ENCODE measurements at places on chromosomes 7 and 10. TPM values are rescaled to one million over a fixed set of nuclear protein-coding genes. Genes with fewer than 3 reads are reported as not detected.

Gene AGAP6
- 2.4 TPM for total RNA-seq

Gene PCDH15
- not detected for total RNA-seq

GRCh38 chr10:99170116-99170675 lies 65.5 kb downstream of the HPSE2 start:
- DNase-seq, result no peak

DNA sequence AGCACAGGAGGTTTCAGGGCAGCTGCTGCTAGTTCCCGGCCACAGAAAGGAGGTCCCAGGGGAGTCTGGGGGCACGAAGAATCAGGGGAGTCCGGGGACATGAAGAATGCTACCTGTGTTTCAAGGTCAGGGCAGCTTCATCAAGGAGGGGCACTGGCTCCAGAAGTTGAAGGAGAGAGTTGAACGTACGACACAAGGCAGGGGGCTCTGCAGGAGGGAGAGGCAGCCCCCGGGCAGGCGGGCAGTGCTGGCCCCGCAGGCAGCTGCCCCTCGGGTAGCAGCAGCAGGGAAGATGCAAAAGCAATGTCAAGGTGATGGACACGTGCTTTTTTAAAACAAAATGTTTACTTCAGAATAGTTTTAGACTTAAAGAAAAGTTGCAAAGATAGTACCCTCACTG lies 134.7 kb upstream of the RNF32 start:
- no peak for DNase-seq

- DNase-seq, result no peak
Observed at GRCh38 chr10:55668326-55668922, 692.6 kb downstream of the ZWINT start.

All from pulmonary artery endothelial cell (primary cell).